Stimulated activated CD4-positive, alpha-beta T cell treated with anti-CD3 and anti-CD28 coated beads, Interleukin-12 subunit alpha, Interleukin-12 subunit beta, amount 100 ng/mL, for 4 hours (primary cell): ENCODE measurements at places on chromosomes 1 and 21.

DNA sequence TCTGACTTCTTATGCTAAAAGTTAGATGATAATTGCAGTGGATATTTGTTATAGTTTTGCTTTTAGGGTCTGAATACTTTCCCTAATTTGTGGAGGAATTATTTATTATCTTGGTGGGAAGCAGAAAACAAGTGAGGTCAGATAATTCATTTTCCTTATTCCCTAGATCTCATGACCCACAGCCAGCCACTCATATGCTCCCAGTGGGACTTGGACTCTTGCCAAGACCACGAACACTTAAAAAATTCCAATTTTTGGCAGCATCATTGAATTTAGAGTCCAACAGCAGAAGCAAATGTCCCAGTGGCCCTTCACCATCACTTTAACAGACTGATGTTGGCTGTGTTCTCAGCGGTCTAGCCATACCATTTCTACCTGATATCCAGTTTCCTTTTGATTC, 204.2 kb downstream of the HMCN1 start:
- no peak for DNase-seq

- DNase-seq, result no peak
Measured at GRCh38 chr1:39102537-39103327, 76.6 kb downstream of the NDUFS5 start.

GRCh38 chr21:26849428-26850115, 4.4 kb upstream of the ADAMTS1 start:
- no peak for DNase-seq

DNA sequence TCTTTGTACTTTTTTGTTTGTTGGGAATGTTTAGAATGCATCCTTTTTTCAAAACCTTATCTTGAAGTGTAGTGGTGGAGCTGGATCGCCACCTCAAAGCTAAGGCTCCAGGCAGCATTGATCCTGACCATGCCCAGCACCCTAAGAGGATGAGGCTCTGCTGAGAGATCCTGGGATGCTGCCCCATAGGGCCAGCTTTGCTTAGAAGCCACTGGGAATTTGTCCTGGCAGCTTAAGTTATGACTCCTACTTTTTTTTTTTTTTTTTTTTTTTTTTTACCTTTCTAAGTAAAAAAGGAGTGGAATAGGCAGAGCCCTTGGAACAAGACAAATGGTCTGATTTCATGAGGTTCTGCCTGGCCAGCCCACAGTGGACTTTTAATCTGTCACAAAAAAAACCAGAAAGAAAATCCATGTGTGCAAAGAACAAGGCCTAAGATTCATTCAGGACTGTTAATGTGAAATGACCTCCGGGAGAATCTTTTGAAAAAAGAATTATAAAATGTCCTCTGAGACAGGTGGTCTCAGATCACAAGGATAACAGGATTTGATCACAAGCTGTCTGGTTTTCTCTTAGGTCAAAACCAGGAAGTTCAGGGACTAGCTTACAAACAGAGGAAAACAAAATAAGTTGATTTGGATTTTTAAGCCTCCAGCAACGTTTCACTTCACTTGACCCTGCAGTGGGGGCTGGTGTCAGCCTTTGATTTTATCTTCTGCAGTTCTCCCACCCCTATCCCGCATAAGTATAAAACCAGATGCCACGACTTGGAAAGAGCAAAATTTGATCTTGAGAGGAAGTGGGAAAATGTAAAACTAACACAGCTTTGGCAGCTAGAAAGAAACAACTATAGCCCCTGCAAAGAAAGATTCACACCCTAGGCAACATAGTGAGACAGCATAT, 25.9 kb upstream of the RAP1A start:
- DNase-seq, result no peak

DNA sequence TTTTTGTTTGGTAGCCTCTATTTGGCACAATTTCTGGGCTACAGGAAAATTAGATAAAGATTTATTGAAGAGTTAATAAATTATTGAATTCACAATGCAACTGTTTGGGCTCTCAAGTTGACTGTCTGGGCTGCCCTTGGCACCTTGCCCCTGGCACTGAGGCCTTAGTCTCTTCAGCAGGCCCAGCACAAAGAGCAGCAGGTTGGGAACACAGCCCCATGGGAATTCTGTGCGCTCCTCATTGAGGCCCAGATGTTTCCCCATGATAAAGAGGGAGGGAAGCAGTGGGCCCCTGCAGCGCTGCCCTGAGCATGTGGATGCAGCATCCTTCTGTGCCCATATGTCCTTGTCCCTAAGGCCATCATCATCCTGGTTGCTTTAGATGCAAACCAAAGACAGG, 2.9 kb downstream of the CRNN start:
- DNase-seq, result no peak

- no peak for DNase-seq
Measured at GRCh38 chr1:63524201-63524600, 876 bp downstream of the EFCAB7 start.

- DNase-seq, result no peak
Measured at GRCh38 chr1:177278626-177279390, 108.0 kb downstream of the BRINP2 start.

DNA sequence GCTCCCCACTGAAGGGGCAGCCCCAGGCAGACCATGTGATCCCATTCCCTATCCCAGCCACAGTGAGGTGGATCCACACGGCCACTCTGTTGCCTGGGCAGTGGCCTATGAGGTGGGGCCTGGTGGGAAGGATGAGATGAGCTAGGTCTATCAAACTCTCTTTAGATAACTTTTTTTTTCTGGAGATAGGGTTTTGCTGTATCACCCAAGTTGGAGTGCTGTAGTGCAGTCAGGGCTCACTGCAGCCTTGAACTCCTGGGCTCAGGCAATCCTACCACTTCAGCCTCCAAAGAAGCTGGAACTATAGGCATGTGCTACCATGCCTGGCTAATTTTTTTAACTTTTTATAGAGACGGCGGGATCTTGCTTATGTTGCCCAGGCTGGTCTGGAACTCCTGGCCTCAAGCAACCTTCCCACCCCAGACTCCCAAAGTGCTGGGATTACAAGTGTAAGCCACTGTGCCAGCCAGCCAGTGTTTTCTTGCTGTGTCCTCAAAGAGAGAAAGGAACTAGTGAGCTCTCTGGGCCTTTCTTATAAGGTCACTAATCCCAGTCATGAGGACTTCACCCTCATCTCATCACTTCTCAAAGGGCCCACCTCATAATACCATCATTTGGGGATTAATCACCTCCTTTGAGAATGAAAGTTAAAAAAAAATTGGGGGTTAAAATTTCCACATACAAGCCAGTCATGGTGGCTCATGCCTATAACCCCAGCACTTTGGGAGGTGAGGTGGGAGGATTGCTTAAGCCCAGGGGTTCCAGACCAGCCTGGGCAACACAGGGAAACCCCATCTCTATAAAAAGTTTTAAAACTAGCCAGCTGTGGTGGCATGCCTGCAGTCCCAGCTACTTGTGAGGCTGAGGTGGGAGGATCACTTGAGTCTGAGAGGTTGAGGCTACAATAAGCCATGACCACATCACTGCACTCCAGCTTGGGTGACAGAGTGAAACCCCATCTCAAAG, 36.6 kb downstream of the H3-3A start:
- DNase-seq, result no peak

GRCh38 chr1:230279583-230279945, 146.6 kb downstream of the PGBD5 start:
- no peak for DNase-seq

GRCh38 chr1:215878843-215879242, 311.7 kb downstream of the KCTD3 start:
- DNase-seq, result no peak

DNA sequence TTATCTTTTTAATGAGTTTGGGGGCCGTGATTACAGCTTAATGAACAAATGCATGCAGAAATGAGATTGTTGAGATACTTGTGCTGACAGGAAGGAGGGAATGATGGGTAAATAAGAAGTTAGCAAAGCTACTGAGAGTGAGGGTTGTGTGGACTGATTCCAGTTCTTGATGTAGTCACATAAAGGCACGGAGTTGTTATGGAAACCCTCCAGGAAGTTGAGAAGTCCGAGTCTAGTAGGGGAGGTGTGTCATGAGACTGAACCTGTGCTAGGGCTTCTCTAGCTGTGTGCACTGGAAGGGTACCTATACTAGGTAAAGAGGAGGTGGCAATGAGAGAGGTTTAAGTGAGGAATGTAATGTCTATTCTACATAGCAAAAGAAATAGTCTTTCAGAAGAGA, 475.7 kb downstream of the USP25 start:
- no peak for DNase-seq

- no peak for DNase-seq
Measured at GRCh38 chr1:170668209-170669106, 4.5 kb downstream of the PRRX1 start.

GRCh38 chr1:54995013-54995760, 3.5 kb upstream of the BSND start:
- no peak for DNase-seq

- no peak for DNase-seq
Measured at GRCh38 chr1:38142606-38143005, 96.0 kb upstream of the POU3F1 start.

- DNase-seq, result no peak
Measured at GRCh38 chr1:228065543-228066347, 16.8 kb upstream of the ARF1 start.

DNA sequence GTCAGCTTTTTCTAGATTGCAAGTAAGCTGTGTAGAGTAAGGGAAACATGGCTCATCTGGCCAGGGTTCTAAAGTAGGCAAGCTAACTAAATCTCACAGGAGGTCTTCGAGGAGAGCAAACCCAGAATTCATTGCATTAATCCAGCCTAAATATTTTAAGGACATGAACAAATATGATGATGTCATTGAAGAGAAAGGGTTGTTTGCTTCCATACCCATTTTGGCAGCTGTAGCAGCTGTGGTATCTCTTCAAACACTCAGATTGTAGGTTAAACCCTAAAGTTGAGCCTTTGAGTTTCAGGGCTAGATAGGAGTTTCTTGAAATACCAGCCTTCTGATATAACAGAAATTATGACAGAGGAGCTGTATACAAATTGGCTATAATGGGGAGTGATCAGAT, 200.5 kb upstream of the C1orf105 start:
- no peak for DNase-seq

DNA sequence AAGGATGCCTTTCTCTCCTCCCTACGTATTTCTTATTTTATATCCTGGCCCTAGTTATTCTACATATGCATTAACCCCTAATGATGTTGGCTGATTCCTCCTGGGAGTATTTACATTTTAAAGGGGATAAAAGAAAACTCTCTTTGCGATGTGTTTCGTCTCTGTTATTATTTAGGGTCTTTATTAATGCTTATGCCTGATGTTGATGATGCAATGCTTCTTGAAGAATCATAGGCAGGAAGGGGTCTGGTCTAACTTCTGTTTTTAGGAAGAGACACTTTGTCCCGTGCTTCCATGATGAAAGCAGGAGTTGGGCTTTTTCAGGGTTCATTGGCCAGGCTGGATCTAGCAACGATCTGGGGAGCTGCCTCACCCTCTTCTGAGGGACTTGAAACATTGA, 761 bp upstream of the NPHS2 start:
- no peak for DNase-seq

- no peak for DNase-seq
Measured at GRCh38 chr1:62185677-62186076, 9.0 kb upstream of the L1TD1 start.

- DNase-seq, result no peak
Measured at GRCh38 chr1:116667078-116667574, 407 bp downstream of the IGSF3 start.

- DNase-seq, result no peak
Measured at GRCh38 chr21:34797921-34798535, 129.2 kb downstream of the CLIC6 start.

GRCh38 chr1:118659646-118660045, 328.5 kb downstream of the TBX15 start:
- DNase-seq, result no peak

DNA sequence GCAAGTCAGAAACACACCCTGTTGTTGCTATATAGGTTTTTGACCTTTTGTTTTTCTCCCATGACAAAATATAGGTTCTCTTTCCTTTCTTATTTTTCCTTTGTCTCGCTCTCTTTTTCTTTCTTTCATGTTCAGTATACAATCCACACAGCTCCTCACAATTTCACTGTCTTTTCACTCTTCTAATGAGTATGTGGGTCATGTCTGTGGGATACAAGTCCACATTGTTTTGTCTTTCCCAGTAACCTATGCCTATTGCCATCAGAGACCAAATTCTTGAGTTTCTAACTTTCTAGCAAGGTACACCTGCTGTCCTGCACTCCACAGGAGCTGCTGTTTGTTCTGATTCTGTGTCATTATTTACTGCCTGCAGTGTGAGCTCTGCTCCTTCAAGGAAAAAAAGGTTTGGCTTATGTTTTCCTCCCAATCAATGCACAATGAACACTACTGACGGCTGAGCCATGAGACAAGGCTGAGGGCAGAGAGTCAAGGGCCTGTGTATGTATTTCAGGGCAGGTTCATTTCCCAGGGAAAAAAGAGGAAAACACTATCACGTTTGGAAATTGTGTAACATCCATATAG, 453.8 kb downstream of the NEGR1 start:
- DNase-seq, result no peak

GRCh38 chr1:10530756-10531495, 56.2 kb downstream of the PEX14 start:
- DNase-seq, result no peak

- no peak for DNase-seq
Measured at GRCh38 chr1:69752831-69753230, 185.1 kb downstream of the LRRC7 start.

DNA sequence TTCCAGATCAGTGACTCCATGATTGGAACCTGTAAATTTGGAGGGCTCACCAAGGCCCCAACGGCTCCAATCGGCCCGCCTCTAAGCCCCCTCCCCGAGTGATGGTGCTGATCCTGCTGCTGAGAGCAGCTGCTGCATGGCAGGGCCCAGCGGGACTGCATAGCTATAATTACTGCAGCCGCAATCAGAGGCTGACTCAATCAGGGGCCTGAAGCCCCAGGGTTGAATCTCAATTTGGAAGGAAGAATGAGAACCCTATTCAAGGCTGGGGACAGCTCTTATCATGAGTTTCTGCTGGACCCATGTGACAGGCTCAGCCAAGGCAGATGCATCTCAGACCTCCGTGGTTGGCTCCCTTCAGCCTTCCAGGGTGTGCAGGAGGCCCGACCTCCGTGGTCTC, 42.8 kb upstream of the MAGOH start:
- no peak for DNase-seq
